Panc1 (cell line): ENCODE measurements at places on chromosomes 5 and 9.

GRCh38 chr9:78470741-78471140, 173.8 kb downstream of the PSAT1 start:
- DNase-seq, result no peak

- no peak for DNase-seq
Measured at GRCh38 chr5:138890644-138891043, 15.5 kb upstream of the LRRTM2 start.

GRCh38 chr5:128099944-128100343, 16.4 kb downstream of the SLC12A2 start:
- DNase-seq, result no peak

DNA sequence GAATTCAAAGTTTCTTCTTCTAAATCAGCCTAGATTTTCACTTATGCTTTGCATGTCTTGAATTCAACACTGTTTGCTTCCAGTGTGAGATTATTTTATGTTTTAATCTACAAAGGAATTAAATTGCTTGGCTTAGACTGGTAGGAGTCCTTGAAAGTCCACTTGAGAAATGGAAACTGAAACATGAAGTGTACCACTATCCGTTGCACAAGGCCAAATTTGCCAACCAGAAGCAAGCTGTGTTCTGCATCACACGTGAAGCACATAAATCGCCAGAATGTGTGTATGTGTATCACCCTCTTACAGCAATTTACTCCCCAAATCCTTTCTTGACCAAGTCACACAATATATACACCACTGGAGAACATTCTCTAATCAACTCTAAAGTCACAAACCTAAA, 10.3 kb downstream of the SEMA6A start:
- DNase-seq, result no peak

- peak; percentile 79 for DNase-seq
Measured at GRCh38 chr5:43039471-43040286, 440 bp downstream of the ANXA2R start.

GRCh38 chr9:128917151-128917849, 3.5 kb upstream of the PHYHD1 start:
- no peak for DNase-seq

- DNase-seq, result no peak
Measured at GRCh38 chr5:151083081-151083676, 2.3 kb upstream of the TNIP1 start.

- no peak for DNase-seq
Measured at GRCh38 chr5:122152266-122152900, 23.0 kb downstream of the ZNF474 start.

DNA sequence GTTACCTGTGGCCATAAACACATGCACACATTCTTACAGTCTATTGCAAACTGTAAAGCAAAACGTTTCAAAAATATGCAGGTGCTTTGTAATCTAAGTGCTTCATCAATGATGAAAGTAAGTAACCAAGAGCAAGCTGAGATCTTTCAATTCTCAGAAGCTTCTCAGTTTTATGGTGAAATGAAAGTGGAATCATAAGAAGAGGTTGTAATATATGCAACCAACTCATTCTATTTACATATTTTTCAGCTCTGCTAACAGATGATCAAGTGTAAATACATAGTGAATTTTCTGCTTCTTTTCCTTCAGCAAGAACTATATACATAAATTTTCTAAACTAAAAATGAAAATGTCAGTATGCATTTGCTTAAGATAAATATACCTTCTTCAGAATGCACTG, 33.1 kb upstream of the PRDM9 start:
- DNase-seq, result no peak

DNA sequence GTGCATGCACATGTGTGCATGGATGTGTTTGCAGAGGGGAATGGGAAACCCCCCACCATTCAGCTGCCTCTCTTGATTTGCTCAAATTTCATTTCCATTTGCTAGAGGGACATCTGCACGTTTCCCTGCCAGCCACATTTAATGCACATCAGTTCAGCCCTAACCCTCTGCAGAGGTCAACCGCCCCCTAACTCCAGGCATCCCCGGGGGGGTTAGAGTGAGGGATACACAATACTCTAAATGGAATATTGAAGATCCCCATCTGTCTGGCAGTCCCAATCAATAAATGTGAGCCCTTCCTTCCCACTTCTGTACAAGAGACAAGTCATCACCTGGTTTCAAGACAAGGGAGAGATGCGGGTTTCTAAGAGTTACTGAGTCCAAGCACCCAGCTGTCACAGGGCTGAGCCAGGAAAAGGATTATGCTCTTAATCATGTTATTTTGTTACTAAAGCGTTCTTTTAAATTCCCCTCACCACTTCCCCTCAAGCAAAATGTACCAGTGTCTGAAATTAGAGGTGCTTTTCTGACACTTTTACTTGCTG, 134.1 kb downstream of the SEMA6A start:
- DNase-seq, result no peak

DNA sequence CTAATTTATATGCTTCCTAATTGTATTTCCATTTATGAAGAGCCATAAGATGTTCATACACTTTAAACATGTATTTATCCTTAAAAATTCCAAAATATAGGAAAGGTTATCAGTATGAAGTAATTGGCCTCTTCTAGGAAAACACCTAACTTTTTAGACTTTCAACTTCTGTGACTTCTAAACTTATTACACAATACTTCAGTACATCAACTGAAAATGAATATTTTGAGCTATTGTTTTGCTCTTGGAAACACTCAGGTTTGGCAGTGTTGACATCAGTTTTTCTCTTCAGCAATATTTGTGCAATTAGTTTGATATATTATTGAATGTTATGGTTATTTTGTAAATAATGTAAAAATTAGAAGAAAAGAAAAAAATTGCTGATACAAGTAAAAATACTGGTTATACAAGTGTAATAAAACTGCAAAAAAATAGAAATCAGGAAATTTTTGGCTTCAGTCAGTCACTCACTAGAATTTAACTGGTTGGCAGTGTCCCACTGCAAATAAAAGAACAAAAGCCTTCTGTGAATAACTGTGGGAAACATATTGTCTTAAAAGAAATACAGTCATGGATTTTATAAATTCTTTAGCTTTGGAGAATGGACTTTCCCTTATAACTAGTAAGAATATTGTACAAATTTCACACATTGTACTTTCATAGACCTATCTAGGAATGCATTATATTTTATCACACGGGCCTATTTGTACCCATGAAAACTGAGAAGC, 635.9 kb downstream of the TLE1 start:
- DNase-seq, result no peak

GRCh38 chr5:140240987-140241706, 61.8 kb downstream of the PFDN1 start:
- peak; percentile 58 for DNase-seq

DNA sequence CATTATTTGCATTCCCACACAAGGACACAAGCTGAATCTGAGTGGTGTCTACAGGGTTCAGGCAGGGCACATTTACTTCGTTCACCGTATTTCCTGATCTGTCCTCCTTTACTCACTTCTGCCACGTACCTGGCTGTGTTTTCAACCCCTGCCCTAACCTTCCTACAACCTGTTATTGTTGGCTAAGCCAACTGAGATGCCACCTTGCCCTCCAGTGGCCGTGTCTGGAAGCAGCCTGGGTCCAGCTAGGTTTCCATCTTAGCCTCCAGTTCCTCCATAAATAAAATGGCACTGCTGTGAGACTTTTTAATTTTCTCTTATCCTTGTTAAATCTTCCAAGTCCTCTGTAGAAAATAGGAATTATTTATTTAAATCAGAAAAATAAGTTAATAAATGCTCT, 64.8 kb downstream of the ATP10B start:
- DNase-seq, result no peak

DNA sequence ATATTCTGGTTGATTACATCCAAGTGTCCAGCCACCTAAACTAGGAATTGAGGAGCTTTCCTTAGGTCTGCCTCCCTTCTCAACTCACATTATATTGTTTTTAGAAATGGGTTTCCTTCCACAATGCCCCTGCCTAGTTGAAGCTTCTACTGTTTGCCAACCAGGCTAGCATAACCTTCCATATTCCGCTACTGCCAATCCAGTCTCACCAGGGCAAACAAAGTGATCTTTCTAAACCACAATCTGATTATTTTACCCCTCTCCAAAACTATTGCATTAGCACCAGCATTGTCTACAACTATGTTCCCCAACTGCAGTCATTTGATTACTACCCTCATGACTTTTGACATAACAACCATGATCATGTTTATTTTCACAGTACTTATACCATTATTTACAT, 115.8 kb upstream of the RASEF start:
- no peak for DNase-seq

GRCh38 chr5:17910318-17910717, 276.1 kb downstream of the TAF11L14 start:
- no peak for DNase-seq

DNA sequence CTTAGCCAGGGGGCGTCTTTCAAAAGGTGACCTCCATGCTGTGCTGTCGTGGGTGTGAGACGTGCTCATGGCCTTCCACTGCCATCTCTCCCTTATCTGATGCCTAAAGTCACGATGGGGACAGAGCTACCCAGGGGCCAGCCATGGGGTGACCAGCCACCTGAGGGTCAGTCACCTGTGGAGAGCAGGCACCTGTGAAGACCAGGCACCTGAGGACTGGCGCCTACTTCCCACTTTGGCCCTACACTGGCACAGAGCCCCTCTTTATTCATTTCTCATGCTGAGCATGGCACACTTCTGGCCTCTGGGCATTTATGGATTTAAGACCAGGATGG, 6.4 kb upstream of the EXOC3 start:
- no peak for DNase-seq

- no peak for DNase-seq
Measured at GRCh38 chr5:62273687-62274086, 32.3 kb upstream of the KIF2A start.

DNA sequence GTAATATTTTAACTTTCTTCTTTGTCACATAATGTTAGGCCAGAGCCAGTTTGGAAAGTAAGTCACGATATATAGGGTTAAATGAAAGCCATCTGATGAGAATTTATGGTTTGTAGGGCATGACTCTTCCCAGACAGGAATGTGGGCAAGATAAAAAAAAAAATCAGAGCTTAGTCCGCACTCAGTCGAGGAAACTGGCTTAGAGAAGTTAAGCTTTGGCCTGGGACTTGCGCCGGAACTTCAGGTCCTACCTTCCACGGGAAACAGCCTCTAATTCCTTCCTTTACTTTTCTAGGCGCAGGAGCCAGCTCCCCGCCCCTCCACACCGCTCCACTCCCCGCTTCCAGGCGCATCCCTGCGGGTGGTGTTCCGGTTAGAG, 475 bp downstream of the DDX31 start:
- DNase-seq, result no peak

DNA sequence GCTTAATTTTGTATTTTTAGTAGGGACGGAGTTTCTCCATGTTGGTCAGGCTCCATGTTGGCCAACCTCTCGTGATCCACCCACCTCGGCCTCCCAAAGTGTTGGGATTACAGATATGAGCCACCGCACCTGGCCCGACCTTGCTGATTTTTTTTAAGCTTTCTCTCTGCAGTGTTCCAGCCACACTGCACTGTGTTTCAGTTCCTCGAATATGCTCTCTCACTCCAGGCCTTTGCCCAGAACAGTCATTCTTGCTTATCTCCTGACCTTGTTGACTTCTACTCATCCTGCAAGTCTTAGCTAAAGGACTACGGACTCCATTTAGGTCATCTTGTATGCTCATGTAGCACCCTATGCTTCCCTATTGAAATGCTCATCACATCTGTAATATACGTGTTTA, 3.3 kb downstream of the SNAPC3 start:
- DNase-seq, result no peak

DNA sequence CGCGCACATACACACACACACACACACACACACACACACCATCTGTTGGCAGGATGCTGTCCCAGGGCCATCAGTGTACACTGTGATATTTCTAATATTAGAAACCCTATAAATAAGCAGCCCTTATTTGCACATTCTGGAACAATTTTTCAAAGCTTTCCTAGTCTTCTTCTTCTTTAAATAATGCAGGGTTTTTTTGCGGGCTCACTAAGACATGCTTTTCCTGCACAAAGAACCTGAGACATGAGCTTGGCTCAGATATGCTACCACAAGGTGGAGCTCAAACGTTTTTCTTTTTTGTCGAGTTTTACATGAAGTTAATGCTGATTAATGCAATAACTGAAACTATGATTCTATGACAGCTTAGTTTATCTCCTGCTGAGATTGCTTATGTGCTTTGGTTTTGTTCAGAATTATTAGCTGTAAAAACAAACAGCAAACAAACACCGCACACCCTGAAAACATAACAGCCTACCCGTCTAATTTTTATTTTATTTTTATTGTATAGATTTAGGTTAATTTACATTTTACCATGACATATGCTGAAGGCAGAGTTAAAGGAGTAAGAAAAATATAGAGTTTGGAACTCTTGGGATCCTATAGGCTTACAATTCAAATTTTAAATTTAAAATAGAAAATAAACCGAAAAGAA, 95.8 kb downstream of the ALDH1A1 start:
- no peak for DNase-seq

DNA sequence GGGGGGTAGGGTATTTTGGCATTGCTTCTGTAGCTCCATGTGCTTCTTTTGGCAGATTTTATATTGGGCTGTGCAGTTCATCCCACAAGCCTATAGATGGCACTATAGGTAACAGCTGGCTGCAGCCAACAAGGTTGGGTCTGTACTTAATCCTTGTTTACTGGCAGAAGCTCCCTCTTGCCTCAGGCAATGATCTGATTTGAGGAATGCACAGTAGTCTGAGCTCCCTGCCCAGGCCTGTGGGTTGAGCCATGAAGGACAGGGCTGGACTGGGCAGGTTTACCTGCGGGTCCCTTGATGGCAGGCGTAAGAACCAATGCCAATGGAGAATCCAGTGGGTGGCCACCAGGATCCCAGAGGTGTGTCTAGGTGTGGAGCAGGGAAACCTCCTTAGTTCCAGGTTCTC, 11.7 kb upstream of the OR1J2 start:
- DNase-seq, result peak; percentile 27

- DNase-seq, result no peak
Measured at GRCh38 chr5:114113604-114114003, 248.3 kb upstream of the KCNN2 start.

DNA sequence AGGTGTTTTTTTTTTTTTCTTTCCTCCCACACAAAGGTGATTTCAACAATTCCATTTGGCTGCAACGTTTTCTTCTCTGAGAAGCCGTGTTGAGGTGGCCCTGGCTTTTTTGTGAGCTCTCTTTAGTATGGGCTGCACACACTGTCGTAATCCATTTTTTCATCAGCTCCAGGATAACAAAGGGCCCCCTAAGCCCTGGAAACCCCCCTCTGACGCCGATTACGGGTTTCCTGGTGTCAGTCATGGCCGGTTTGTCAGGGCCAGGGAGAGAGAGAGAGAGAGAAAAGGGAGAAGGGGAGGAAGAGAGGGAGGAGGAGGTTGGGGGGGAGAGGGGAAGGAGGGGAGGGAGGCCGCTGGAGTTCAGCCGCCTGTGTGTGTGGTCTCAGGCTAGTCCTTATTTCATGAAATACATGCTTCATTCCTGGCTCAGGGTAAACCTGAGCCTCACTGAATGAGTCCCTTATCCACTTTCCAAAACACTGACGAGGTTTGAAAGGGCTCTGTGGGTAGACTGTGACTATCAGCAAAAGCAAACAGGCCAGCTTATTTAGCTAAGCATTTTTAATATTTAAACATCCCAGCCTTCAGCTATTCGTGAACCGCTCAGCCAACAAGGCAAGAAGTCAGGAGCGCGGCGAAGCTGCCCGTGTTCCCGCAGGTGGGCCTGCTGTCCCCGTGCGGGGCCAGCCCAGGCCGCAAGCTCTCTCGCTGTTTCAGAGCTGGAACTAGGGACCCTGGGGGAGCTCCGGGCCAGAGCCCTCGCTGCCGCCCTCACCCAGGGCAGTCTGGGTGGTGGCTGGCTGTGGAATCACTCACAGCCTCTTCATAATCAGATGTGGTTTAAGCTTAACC, 172.8 kb downstream of the ERCC6L2 start:
- no peak for DNase-seq
